ENCODE measurements at places on chromosomes 1 and 21.

- DNase-seq: peak; percentile 2
Observed at GRCh38 chr1:238088560-238089290, 198.0 kb upstream of the ZP4 start.

GRCh38 chr1:29057700-29058099, 66.0 kb downstream of the TMEM200B start:
- no peak for DNase-seq

DNA sequence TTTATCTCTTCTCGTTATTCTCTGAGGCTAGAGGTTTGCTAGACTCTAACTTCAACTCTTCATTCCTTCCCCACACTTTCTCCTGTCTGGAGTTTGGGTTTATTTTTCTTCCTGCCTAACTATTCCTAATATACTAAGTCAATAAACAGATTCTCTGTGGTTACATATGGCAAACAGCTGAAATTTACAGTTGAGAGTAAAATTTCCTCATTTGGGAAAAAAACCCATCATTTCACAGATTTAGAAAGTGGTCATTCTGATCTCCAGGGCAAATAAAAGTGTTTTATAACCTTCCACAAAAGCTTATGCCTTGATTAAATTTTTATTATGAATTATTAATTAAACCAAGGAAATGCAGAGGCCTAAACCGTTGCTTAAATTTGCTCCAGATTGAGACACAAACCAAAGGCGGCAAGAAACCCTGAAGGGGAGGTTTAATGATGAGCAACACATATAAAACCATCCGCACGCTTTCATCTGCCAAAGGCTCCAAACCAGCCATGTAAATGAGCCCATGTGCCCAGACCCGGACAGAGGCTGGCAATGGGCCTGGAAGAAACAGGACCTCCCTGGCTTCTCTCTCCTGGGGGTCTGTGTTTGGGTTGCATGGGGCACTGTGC, 201.7 kb upstream of the LMO4 start:
- DNase-seq: no peak

DNA sequence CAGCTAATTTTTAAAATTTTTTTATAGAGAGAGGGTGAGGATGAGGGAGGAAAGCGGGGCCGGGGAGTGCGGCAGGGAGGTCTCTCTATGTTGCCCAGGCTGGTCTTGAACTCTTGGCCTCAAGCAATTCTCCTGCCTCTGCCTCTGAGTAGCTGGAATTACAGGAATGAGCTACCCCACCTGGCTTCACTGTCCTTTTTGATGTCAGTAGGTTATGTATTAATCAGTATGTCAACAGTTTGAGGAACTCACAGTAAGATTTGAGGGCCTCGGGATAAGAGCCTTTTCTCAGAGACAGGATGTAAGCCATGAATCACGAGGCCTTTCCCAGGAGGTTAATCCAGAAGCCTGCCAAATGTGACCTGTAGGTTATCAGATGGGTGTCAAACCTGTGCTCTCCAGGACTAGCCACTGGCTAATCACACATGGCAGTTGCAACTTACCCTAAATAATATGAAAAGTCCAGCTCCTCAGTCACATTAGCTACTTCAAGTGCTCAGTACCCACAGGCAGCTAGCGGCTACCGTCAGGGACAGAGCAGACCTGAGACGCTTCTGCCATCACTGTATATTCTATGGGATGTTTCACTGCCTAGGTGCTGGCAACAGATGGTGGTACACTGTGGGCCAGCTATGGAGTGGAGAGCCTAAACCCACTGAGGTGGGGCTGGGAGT, 33.1 kb downstream of the TRIM67 start:
- peak; percentile 95 for DNase-seq

GRCh38 chr1:230632273-230632873, 9.9 kb upstream of the COG2 start:
- peak; percentile 65 for DNase-seq

All from kidney tubule cell (primary cell).